T-helper 1 cell (primary cell): ENCODE measurements at places on chromosomes 2 and 18.

GRCh38 chr2:201820383-201821007, 14.2 kb downstream of the CDK15 start:
- DNase-seq = no peak

DNA sequence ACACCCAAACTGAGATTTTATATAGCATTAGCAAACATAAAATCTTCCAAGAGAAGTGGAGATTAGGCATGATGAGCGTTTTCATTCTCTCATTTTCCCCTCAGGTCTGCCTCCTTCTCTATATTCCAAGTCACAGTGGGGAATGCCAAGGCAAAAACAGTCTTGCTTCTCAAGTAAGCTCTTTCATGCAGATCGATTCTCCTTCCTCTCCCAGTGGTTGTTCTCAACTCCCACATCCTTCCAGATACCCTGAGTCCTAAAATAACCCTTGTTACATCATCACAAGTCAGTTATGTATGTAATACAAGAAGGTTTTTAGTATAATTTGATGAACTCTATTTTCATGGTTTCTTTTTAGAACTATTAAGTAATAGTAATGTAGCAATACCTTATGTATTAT, 150.6 kb downstream of the TXNL1 start:
- DNase-seq = no peak

- no peak for DNase-seq
Measured at GRCh38 chr2:26989156-26989555, 18.7 kb downstream of the MAPRE3 start.

GRCh38 chr18:49704334-49704733, 109.0 kb downstream of the ACAA2 start:
- no peak for DNase-seq

DNA sequence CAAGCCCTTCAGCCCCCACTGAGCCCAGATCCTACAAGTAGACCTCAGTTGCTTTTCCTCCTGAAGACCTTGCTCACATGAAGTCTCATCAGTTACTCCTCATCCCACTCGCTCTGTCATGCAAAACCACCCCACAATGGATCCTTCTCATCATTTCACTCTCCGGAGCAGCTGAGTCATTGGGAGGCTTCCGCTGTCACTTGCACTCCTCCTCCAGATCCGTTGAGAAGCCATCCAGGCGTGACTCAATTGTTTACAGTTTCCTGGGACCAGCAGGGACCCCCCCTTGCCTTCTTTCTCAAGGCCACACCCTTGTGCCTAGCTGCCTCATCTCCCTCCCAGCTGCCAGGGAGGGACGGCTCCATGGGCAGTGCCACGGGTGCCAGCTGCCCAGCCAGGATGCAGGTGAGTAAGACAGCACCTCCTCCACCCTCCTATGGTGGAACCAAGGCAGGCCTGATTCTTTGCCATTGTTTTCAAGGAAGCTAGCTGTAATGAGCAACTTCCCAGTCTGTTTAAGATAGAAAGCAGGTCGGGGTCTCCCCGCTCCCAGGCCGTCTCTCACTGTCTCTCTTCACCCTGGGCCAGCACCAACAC, 16.3 kb downstream of the GPR55 start:
- DNase-seq = no peak

GRCh38 chr2:231177156-231178025, 21.0 kb upstream of the ARMC9 start:
- no peak for DNase-seq

- no peak for DNase-seq
Measured at GRCh38 chr18:6743999-6744398, 14.5 kb downstream of the ARHGAP28 start.

- no peak for DNase-seq
Measured at GRCh38 chr2:120418174-120418787, 72.3 kb downstream of the INHBB start.

GRCh38 chr2:74836675-74837401, 2.9 kb downstream of the HK2 start:
- DNase-seq = no peak

GRCh38 chr2:64970495-64970894, 18.7 kb upstream of the SLC1A4 start:
- DNase-seq = no peak

DNA sequence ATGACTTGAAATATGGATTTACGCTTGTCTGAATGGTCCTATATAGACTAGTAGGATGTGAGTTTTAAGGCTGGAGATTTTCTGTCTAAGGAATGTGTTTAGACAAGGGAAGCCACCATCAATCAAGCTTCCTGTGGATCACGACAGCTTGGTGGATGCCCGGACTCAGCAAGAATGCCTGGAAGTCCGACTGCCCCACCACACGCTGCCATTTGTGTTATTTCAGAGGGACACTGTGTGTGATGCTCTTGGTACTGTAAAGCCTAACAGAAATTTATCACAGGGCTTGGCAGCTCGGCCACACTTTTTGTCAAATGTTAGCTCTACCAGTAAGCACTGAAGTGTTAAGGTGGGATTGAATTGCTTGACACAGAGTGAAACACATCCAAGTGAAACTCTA, 127.1 kb upstream of the CDH7 start:
- no peak for DNase-seq

- no peak for DNase-seq
Measured at GRCh38 chr18:77102259-77103040, 30.1 kb downstream of the MBP start.

DNA sequence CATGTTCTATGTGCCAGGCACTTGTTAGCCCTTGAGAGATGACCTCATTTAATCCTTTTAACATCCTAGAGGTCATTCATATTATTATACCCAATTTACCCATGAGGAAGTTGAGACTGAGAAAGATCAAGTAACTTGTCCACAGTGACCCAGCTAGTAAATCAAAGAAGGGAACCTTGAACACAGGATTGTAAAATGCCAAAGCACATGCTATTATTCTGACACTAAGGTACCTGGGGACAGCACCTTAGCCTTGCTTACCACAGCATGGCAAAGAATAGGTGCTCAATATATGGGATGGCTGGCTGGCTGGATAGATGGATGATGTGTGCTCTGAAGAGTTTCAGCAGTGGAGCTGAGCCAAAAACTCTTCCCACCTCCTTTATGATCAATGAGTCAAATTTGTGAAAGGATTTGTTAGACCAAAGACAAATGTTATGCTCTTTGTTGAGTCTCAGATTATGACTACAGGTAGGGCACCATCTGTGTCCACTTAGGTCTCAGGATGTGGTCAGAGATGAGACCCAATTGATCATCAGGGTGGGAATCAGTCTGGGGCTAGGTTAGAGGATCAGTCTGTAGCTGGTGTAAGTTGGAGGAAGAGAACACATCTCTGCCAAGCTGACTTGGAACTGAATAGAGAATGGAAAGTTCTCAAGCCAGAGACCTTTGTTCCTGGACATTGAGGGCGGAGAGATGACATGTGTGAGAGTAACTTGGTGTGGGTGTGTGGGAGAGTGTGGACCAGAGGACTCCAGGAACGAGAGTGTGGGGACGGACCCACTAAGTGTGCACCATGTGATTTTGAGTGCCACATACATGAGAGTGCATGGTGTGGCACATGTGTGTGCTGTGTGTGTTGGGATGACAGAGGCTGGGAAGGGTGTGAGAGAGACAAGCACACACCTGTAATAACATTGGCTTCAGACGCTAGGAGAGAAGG, 16.3 kb upstream of the PKDCC start:
- DNase-seq = no peak

DNA sequence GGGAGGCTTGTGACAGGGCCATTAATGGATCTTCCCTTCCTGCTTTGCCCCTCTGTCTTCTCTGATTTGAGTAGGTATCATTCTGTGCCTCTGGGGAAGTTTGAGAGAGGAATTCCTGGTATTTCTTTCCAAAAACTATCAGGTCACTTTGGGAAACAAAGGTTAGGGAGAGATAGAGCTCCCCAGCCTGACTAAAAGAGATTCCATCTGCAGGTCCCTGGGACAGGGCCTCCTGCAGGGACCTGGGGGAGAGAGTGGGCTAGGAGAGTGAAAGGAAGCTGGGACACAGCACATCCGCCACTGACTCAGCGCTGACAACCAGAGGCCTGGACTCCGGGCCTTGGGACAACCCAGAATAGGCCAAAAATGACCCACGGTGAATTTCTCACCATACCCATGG, 6.4 kb downstream of the GALNT14 start:
- DNase-seq = no peak

DNA sequence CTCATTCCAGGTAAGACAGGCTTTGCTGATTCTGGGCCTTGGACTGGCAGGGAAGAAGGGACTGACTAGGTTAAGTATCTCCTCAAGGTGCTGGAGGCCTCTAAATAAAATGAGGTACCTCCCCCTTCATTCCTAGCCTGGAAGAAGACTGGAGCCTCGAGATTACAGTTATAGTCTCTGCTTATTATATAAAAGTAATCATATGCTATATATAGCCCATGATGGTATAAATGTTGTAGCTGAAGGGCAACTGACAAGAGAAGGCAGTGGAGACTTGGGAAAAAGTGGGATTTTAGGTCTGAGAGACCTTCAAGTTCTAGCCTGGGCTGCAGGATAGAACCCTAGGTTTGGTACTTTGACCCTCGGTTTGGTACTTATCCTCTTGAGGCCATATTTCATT, 248.3 kb downstream of the PLCL1 start:
- no peak for DNase-seq

DNA sequence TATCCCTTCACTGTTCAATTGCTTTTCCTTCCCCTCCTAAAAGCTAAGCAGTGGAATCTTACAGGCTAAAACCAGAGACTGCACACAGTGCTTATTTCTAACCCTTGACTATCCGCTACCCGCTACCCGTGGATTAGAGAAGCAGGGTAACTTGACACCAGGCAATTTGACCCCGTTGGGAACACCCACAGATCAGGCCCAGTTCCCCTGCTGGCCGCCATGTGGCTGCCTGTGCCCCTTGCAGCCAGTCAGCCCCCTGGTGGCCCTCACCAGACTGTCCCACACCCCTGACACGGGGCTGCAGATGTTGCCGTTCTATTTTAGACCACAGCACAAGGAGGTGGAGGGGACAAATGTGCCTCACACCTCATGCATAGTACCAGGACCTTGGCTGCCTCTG, 74.8 kb downstream of the TXNL1 start:
- no peak for DNase-seq
